ENCODE measurements at places on chromosomes 4 and X. TPM values are rescaled to one million over a fixed set of nuclear protein-coding genes. Genes with fewer than 3 reads are reported as not detected.

Gene MAP7D2
- total RNA-seq, result 0.25 TPM

Gene NDP
- not detected for total RNA-seq

Gene ADAM29
- total RNA-seq, result not detected

Gene MAGEA11
- total RNA-seq, result not detected

Gene IGSF1
- 6.2 TPM for total RNA-seq

Gene SLITRK4
- 0.92 TPM for total RNA-seq

Gene FOXP3
- total RNA-seq, result not detected

Gene GPR50
- not detected for total RNA-seq

Data from heart right ventricle (tissue), 16 donors.